Activated CD8-positive, alpha-beta T cell treated with anti-CD3 and anti-CD28 coated beads for 36 hours (primary cell): ENCODE measurements at places on chromosomes 6 and 20. TPM values are rescaled to one million over a fixed set of nuclear protein-coding genes. Genes with fewer than 3 reads are reported as not detected.

DNA sequence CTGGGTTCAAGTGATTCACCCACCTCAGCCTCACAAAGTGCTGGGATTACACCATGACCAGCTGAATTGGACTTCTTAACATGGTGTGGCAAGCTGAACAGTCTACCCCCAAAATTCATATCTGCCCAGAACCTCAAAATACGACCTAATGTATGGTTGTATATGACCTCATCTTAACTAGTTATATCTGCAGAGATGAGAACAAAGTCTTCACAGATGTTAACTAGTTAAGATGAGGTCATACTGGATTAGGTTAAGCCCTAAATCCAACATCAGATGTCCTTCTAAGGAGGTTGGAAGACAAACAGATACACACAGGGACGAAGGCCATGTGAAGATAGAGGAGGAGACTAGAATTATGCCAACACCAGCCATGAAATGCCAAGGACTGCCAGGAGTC, 102.5 kb downstream of the JPH2 start:
- no peak for DNase-seq

GRCh38 chr6:7467007-7467897, 74.2 kb upstream of the DSP start:
- no peak for DNase-seq

GRCh38 chr6:75128878-75129570, 76.8 kb downstream of the COL12A1 start:
- DNase-seq, result no peak

GRCh38 chr6:45533386-45533785, 155.7 kb upstream of the SUPT3H start:
- DNase-seq, result no peak

RNF39 gene
- total RNA-seq, result not detected

DNA sequence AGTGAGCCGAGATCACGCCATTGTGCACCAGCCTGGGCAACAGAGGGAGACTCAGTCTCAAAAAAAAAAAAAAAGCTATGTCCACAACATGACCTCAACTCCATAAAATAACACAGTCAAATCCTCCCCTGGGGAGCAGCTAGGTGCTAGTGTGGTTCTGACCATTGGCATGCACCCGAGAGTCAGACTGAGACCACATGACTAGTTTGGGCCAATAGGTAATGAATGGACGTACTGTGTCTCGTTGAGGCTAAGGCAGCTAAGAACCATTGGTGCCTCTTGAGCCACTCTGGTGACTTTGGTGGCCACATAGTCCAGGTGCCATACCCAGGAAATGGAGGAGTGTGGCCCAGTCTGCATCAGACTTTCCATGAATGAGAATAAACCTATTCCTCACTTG, 40.3 kb downstream of the ATP9A start:
- DNase-seq, result no peak

- no peak for DNase-seq
These were observed 59.1 kb downstream of the KIF16B start for GRCh38 chr20:16514140-16514539.

GRCh38 chr6:29953001-29953441, 10.7 kb downstream of the HLA-A start:
- DNase-seq, result no peak

SAMD5 gene
- not detected for total RNA-seq

HAO1 gene
- not detected for total RNA-seq

- DNase-seq, result no peak
These were observed 37.8 kb upstream of the EYA4 start for GRCh38 chr6:133203344-133203697.

- DNase-seq, result no peak
These were observed 257.9 kb downstream of the SMOC2 start for GRCh38 chr6:168698923-168699322.

DNA sequence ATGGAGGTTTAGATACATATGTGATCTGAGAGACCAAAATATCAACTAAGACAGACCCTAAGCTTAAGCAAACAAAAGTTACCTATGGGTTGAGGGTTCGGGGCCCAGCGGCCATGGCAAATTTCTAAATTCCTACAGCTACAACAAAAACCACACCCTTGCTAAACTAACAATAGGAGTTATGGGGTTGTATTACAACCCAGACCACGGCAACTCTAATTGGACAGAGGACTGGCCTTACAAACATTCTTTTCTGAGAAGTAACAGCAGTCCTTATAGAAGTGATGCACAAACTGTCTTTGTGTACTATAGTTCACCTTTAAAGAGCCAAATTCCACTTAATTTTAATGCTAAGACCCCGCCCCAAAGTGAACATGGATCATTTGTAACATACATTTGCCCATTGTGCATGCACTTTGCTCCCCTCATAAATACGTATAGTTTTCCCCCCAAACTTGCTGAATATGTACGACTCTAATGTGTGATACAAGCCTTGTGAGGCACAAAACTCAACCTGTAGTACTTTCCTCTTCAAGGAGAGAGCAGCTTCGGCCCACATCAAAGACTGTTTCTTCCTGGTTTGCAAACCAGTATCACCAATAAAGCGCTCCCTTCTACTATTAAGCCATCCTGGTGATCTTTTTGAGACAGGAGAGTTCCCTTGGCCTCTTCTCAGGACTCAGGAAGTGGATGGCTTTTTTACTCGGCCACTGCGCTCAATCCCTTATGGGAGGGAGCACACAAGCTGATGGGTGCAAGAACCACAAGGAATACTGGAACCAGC, 25.6 kb upstream of the MBOAT1 start:
- no peak for DNase-seq

C6orf58 gene
- total RNA-seq, result not detected

DNA sequence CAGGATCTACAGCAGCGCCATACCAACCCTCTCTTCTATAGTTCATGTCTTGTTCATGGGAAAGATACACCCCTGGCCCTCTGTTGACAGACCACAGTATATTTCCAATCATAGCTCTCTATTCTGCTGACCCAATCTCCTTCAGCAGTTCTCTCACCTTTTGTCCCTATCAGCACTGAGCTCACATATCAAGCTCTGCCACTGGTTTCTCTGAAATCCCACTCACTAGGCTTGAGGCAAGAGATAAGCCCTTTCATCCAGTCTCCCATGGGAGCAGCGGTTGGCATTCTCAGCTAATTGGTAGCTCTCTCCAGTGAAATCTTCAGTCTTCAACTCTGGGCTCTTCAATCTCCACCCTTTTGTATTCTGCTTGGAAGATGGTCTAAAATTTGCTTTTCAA, 313.4 kb downstream of the GJA1 start:
- no peak for DNase-seq

GRCh38 chr6:140809694-140810101, 1323.0 kb upstream of the GJE1 start:
- DNase-seq, result peak; percentile 5

GRM1 gene
- total RNA-seq, result not detected

DNA sequence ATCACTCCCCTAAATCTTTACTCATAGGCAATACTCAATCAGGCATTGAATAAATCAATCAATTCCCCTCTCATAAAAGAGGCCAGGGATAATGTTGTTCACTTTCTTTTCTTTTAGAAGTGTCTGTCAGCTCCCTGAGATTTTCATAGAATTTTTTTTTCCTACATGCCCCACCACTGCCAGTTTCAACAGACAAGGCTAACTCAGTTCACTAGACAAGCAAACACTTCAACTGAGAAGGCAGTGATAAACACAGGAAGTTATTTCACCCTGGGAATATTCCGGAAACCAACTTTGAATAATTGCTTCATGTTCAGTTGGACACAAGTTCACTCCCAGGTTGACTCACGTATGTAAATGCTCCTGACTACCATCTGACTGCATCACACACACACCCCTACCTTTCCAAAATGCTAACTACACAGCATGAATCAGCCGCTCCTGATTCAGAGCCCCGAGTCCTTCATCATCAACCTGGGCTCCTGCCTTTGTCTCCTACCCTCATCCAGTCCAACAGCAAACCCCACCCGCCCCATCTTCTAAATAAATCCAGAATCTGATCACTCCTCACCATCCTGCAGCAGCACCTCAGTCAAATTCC, 143.9 kb downstream of the BCAS1 start:
- peak; percentile 49 for DNase-seq

DNA sequence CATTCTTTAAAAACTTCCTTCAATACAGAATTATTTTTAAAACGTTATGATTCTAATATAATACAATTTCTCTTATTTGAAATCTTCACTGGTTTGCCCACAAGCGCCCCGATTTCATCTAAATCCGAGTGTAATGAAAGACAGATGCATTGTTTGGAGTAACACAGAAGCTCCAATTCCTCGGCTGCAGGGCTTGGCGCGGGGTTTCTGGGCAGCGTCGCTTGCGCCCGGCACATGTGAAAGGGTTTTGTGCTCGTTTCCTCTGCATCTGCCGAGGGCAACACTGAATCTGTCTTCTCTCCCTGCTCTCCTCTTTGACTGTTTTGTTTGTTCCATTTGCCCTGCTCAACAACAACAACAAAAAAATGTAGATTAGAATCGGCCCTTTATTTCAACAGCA, 248.6 kb upstream of the QKI start:
- no peak for DNase-seq

DNA sequence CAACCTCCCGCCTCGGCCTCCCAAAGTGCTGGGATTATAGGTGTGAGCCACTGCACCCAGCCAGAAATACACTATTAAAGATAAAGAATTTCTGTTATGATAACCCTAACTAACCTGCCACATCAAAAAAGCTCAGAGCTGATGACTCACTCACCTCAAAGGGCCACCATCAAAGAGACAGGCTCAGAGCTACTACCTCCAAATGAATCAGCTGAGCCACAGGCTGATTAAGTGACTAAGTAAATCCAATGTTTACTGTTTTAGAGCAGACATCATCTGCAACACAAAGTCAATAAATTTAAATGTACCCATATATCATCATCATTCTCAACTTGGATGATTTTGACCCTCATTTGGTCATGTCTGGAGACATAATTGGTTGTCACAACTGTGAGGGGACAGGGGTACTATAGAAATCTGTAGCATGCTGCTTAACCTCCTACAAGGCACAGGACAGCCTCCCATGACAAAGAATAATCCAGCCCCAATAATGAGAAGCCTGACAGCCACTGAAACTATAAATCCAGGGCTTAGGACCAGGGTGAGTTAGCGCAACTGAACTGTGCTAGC, 106.5 kb downstream of the ATP9A start:
- DNase-seq, result peak; percentile 84

DNA sequence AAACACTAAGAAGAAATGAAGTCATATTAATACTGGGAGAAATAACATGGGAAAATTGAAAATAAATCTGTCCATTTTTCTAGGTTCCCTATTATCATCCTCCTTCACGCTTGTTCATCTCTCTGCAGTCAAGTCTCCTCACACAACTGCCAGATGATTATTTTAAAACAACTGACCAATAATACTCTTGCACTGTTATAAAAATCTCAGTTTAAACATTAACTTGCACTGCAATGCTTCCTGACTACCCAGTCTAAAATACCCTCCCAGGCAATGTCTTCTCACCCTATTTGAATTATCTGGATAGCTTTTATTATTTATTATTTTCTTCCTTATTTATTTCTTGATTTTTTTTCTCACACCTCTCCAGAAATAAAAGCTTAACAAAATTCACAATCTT, 5.7 kb downstream of the EYS start:
- DNase-seq, result no peak
